ENCODE measurements at places on chromosomes 5 and 9.

GRCh38 chr9:84450029-84450428, 109.5 kb upstream of the SLC28A3 start:
- no peak for DNase-seq

GRCh38 chr9:90287567-90288274, 354.9 kb downstream of the DIRAS2 start:
- no peak for DNase-seq

DNA sequence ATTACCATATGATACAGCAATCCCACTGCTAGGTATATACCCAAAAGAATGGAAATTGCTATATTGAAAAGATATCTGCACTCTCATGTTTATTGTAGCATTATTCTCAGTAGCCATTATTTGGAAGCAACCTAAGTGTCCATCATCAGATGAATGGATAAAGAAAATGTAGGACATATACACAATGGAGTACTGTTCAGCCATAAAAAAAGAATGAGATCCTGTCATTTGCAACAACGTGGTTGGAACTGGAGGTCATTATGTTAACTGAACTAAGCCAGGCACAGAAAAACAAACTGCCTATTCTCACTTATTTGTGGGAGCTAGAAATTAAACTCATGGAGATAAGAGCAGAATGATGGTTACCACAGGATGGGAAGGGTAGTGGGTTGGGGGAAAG, 63.1 kb upstream of the TTC23L start:
- no peak for DNase-seq

GRCh38 chr5:6847870-6848269, 134.6 kb downstream of the TENT4A start:
- no peak for DNase-seq

GRCh38 chr9:127980060-127980705, 606 bp downstream of the EEIG1 start:
- DNase-seq = no peak

DNA sequence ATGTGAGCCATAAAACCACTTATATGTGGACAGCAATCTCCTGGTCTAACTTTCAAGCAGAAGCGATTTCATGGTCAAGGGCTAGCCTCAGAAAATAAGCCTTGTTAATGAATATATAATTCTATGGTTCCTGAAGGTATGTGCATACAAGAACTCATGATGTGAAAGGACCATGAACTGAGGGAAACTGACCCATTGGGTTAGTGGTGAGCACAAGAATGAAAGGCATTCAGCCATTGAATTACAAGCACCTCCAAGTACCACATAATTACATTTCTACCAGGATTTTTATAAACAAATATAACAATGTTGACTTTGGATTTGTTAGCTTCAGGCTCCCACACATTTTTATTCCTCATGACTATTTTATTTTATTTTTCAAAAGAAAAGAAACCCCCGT, 459.0 kb downstream of the TLE4 start:
- no peak for DNase-seq

GRCh38 chr5:143558048-143558447, 154.6 kb upstream of the NR3C1 start:
- DNase-seq = no peak

GRCh38 chr5:146151970-146152369, 30.5 kb downstream of the LARS1 start:
- no peak for DNase-seq

- DNase-seq = no peak
Observed at GRCh38 chr5:538801-539468, 14.7 kb upstream of the SLC9A3 start.

DNA sequence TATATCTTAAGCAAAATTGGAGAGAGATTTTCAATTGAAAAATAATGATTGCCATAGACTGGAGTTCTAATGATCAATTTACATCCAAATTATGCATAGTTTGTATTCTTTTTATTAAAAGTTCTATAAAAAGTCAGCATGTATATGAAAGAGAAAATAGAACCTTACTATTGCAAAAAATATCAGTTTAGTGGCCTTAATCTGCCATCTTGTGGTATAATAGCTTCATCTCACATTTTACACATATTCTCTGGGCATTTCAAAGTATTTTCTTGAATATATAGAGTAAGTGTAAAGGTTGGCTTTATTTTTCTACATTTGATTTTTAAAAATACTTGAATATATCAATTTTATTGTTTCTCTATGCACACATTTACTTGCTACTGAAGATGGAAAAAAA, 1858.6 kb upstream of the CDH9 start:
- peak; percentile 38 for DNase-seq

- no peak for DNase-seq
Observed at GRCh38 chr5:58810086-58810485, 227.2 kb downstream of the RAB3C start.

GRCh38 chr5:90807496-90807895, 248.9 kb downstream of the ADGRV1 start:
- DNase-seq = no peak

GRCh38 chr9:107242073-107243030, 40.7 kb upstream of the RAD23B start:
- no peak for DNase-seq

- DNase-seq = no peak
Observed at GRCh38 chr5:139814704-139815280, 19.2 kb downstream of the PSD2 start.

DNA sequence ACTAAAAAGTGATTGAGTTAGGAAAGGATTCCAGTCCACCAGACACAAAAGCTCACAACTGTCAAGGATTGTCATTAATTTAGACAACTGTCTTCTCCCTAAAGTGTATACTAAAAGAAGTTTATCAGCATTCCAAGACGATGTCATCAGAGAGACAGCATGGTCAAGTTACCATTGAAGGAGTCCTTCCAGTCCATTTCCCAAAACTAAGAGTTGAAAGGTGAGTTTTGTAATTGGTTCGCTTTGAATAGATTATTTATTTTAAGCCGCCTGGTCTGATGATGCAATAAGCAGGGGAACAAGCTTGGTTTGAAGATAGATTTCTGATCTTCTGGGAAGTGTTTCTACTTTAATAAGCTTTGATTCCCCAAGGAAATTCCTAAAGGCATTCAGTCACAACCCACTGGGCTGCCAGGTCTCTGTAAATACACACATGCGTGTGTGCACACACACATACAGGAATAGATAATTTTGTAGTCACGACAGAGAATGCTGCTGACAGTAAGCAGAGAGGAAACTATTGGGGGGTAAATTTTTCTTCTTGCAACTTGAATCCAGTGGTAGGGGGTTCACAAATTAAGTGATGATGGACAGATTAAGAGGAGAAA, 234.8 kb downstream of the PIK3R1 start:
- no peak for DNase-seq

DNA sequence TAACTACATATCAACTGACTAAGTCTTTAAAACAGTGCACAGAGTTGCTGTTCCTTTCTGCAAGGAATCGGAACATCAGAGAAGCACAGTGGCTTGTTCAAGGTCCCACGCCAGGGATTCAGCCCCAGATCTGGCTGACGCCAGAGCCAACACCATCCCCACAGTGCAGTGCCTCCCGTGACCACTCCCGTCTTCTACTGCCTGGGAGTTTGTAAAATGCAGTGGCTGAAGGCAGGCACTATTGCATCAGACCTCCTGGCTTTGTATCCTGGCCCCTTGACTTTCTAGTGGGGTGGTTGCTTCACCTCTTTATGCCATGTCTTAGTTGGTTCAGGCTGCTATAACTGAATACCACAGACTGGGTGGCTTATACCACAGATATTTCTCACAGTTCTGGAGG, 131.0 kb downstream of the NSG2 start:
- no peak for DNase-seq

GRCh38 chr9:113389451-113389850, 11.6 kb downstream of the ALAD start:
- DNase-seq = no peak

DNA sequence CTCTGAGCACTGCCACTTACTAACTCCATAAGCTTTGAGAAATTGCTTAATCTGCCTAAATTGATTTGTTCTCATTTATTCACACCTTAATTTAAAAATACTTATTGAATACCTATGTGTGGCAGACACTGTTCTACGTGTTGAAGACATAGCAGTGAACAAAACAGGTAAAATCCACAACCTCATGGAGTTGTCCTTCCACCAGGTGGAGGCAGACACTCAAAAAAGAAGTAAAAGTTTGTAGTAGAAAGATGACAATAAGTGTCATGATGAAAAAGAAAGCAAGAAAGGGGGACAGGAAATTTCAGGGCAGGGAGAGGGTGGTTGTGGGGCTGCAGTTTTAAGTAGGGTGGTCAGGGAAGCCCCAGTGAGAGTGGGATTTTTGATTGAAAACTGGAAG, 94.9 kb downstream of the SREK1 start:
- DNase-seq = no peak

DNA sequence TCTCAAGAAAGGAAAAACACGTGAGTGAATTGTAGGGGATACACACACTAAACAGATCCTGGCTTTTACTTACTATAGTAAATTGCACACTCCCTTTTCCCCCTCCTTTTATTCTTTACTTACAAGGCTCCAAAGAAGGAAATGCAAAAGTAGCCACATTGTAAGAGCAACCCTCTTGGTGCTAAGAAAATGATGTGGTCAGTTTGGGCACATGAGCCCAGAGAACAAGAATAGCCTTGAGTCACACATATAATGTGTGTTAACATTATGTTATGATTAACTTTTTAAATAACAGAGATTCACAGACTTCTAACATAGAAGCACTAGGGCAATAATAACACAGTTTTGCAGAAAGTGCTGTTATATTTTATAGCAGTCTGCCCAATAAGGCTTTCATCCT, 48.5 kb downstream of the PCSK5 start:
- DNase-seq = no peak

DNA sequence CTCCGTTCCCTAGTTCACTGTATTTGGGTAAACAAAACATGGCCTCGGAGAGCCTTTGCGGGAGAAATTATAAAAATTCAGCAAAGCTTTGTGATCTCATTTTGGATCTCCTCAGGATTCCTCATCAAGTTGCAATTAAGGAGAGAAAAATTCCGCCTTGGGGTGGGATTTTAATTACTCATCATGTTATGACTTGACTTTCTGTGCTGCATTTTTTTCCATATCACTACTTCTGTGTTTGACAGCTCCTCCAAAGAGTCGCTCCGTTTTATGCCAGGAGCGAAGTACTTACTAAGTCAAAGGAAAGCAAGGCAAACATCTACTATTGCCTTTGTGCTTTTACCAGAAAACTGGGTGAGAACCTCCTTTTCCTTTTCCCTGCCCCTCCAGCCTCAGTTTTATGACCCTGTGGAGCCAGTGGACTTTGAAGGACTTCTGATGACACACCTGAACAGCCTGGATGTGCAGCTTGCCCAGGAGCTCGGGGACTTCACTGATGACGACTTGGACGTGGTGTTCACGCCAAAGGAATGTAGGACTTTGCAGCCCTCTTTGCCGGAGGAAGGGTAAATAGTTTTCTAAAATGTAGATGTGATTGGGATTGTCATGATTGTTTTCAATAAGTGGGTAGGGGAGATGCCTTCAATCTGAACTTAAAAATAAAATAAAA, 71.5 kb downstream of the DOCK8 start:
- no peak for DNase-seq

GRCh38 chr9:99633265-99633664, 188.4 kb upstream of the NR4A3 start:
- no peak for DNase-seq

DNA sequence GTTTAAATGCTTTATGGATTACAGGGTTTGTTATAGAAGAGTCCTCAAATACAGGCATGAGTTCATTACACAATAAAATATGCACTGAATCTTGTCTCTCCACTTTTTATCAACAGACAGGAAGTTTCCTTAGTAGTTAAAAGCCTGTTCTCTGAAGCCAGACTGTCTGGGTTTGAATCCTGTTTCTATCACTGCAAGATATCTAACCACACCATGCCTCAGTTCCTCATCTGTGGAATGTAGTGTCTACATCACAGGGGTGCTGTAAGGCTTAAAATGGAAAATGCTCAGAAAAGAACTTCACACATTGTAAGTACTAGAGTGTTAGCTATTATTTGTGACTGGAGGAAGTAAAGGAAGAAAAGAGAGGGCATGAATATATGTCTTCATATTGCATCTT, 9.3 kb downstream of the LIX1 start:
- DNase-seq = no peak

- no peak for DNase-seq
Observed at GRCh38 chr5:50299896-50300295, 141.2 kb downstream of the EMB start.

DNA sequence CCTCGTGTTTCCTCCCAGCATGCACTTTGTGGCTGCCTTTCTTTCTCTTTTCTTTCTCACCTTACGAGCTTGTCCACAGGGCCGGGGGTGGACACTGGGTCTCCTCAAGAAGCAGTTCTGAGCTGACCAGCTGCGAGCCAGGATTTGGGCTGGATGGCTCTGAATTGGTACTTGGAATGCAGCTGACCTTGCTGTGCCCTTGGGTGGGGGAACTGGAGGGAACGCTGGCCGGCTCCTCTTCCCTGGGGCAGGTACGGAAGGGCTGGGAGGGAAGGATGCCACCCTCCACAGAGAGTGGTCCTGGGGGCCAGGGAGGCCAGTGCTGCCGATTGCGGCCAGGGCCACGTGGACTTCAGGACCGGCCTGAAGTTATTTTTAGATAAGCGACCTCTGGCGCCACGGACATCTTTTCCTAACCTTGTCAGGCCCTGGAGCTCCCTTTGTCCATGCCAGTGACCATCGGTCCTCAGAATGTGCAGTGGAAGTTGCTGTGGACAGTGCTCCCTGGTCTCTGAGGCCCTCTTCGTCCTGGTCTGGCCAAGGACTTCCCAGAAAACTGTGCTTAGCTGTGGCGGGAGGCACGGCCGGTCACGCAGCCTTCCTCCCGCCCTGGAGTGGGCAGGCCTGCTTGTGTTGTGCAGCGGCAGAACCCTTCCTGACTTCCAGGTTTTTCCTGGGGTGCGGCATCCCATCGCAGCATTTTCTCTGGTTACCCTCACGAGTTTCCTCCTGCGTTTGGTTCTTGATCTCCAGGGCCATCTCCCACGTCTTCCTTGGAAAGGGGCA, 13.5 kb upstream of the AHRR start:
- DNase-seq = no peak

- DNase-seq = no peak
Observed at GRCh38 chr9:18520416-18521047, 46.6 kb downstream of the ADAMTSL1 start.

GRCh38 chr5:148060309-148060708, 3.5 kb upstream of the SPINK5 start:
- DNase-seq = no peak

All from NCI-H460 (cell line).